ENCODE measurements at places on chromosomes 7 and 10. TPM values are rescaled to one million over a fixed set of nuclear protein-coding genes. Genes with fewer than 3 reads are reported as not detected.

PTEN gene
- 194 TPM for total RNA-seq

RNLS gene
- 11.9 TPM for total RNA-seq

STOX1 gene
- 5.0 TPM for total RNA-seq

FANK1 gene
- 3.2 TPM for total RNA-seq

NODAL gene
- 0.92 TPM for total RNA-seq

PIP gene
- total RNA-seq: 11.3 TPM

GARS1 gene
- total RNA-seq: 45.3 TPM

LRRD1 gene
- 0.21 TPM for total RNA-seq

C10orf67 gene
- 0.82 TPM for total RNA-seq

HOXA11 gene
- total RNA-seq: not detected

TWIST1 gene
- total RNA-seq: 16.4 TPM

NCAPG2 gene
- 29.5 TPM for total RNA-seq

HABP2 gene
- total RNA-seq: not detected

ITIH5 gene
- total RNA-seq: 67.9 TPM

ESYT2 gene
- total RNA-seq: 119 TPM

VAX1 gene
- not detected for total RNA-seq

SPDYE9 gene
- not detected for total RNA-seq

PGAM2 gene
- 433 TPM for total RNA-seq

DMBT1 gene
- total RNA-seq: 272 TPM

A1CF gene
- total RNA-seq: not detected

HYAL4 gene
- total RNA-seq: not detected

NANOS1 gene
- total RNA-seq: 4.6 TPM

AFAP1L2 gene
- 55.0 TPM for total RNA-seq

TFPI2 gene
- total RNA-seq: 2.6 TPM

GATA3 gene
- not detected for total RNA-seq

PALD1 gene
- 19.8 TPM for total RNA-seq

TRPV5 gene
- 0.21 TPM for total RNA-seq

CYP3A7 gene
- 0.21 TPM for total RNA-seq

AGR2 gene
- 73.1 TPM for total RNA-seq

SLC29A3 gene
- 1.9 TPM for total RNA-seq

Measured in tongue (tissue), 3 donors.